Colonic mucosa (tissue), 4 donors: ENCODE measurements at places on chromosomes 7 and 10. TPM values are rescaled to one million over a fixed set of nuclear protein-coding genes. Genes with fewer than 3 reads are reported as not detected.

DNA sequence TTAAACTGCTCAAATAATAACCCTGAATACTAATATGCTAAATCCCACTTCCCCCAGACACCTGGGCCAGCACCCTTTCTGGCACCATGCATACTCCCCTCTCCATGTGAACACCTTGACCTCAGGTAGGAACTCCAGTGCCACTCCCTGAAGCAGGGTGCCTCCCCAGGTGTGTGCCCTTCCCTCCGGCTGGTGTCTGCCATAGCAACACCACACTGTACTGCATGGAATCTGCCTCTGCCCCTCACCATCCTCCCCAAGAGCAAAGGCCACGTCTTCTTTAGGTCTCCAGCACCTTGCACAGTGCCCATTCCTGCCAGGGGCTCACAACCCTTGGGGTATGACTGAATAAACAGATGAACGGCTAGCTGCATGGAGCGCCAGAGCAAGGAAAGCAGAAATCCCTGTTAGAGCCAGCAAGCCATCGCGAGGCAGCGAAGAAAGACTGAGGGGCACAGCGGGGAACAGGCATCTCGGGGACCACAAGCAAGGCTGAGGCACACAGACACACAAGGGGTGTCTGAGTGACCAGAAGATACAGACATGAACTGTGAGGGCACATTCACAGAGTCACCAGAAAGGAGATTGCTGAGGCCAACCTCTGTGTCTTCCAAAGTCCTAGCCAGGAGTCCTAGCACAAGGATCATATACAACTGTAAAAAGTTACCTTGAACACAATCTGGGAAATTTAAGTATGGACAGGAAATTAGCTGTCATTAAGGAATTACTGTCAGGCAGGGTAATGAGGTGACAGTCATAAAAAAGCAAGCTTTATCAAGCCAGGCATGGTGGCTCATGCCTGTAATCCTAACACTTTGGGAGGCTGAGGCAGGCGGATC lies 25.7 kb downstream of the COBL start:
- H3K36me3 ChIP-seq: no peaks in the 10 kb centered on the region
- no peak overlapping the region for H3K4me3 ChIP-seq
- peaks cover 9% of the 10 kb centered on the region for H3K4me1 ChIP-seq

- no peaks in the 10 kb centered on the region for H3K4me1 ChIP-seq
- H3K4me3 ChIP-seq: no peak overlapping the region
- no peaks in the 10 kb centered on the region for H3K27me3 ChIP-seq
- no peak for DNase-seq
- H3K36me3 ChIP-seq: no peaks in the 10 kb centered on the region
Measured at GRCh38 chr10:107834706-107835105, 670.2 kb upstream of the SORCS1 start.

GRCh38 chr10:42940487-42941294 lies 136.2 kb upstream of the RET start:
- H3K4me3 ChIP-seq: no peak overlapping the region
- no peak for DNase-seq
- H3K27ac ChIP-seq: no peak overlapping the region

H2BK1 gene
- total RNA-seq: not detected

RNF32 gene
- total RNA-seq: 2.0 TPM
